ENCODE measurements at places on chromosomes 7 and 10. TPM values are rescaled to one million over a fixed set of nuclear protein-coding genes. Genes with fewer than 3 reads are reported as not detected.

Gene MMD2
- polyA plus RNA-seq = not detected

Gene TMEM140
- polyA plus RNA-seq = 6.5 TPM

- DNase-seq = no peak
Observed at GRCh38 chr7:35736725-35737124, 41.8 kb upstream of the HERPUD2 start.

DNA sequence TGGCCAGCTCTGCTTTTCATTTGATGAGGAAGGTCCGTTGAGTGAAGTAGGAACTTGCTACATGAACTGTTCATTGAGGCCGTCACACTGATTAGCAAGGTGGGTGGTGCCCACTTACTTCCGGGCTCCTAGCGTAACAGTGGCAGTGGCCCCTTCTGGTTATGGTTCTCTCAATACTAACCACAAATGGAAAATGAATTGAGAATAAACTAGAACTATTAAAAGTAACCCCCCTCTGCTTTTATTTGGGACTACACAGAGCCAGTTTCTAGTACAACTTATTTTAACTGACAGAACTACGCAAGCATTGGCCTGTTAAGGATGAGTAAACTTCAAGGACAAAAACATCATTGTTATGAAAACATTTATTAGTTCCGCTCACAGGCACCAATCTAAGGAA is 519.1 kb downstream of the INHBA start:
- DNase-seq = no peak

DNA sequence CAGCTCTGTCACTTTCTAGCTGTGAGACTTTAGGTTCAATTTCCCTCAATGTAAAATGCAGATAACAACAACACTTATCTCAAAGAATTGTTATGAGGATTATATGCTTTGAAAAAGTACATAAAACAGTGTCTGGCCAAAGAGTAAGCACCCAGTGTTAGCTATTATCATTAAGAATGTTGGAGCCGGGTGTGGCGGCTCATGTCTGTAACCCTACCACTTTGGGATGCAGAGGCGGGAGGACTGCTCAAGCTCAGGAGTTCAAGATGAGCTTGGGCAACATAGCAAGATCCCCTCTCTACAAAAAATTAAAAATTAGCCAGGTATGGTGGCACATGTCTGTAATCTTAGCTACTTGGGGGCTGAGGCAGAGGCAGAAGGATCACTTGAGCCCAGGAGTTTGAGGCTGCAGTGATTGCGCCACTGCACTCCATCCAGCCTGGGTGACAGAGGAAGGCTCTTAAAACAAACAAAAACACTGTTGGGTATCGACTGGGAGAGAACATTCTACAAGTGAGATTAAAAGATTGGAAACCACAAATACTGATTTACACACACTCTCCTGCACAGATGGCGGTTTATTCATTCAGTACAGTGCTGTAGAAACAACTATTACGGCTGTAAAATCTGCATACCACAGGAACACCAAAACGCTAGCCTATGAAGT is 107.3 kb downstream of the PROSER2 start:
- DNase-seq = no peak

Gene BTBD16
- not detected for polyA plus RNA-seq

DNA sequence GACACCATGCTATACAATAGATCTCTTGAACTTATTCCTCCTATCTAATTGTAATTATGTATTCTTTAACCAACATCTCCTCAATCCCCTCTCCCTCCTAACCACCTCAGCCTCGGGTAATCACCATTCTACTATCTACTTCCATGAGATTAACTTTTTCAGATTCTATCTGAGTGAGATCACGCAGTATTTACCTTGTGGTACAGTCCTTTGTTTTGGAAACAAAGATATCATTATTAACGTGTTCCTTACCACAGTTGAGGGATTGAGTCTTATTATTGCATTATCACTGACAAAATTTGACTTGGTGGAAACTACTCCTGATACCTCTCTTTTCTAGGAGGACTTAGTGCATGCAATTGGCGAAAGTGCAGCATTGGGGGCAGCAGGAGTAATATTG is 26.0 kb upstream of the HYAL4 start:
- DNase-seq = no peak

Gene ZEB1
- polyA plus RNA-seq = 7.6 TPM

Gene HDAC9
- 1.4 TPM for polyA plus RNA-seq

DNA sequence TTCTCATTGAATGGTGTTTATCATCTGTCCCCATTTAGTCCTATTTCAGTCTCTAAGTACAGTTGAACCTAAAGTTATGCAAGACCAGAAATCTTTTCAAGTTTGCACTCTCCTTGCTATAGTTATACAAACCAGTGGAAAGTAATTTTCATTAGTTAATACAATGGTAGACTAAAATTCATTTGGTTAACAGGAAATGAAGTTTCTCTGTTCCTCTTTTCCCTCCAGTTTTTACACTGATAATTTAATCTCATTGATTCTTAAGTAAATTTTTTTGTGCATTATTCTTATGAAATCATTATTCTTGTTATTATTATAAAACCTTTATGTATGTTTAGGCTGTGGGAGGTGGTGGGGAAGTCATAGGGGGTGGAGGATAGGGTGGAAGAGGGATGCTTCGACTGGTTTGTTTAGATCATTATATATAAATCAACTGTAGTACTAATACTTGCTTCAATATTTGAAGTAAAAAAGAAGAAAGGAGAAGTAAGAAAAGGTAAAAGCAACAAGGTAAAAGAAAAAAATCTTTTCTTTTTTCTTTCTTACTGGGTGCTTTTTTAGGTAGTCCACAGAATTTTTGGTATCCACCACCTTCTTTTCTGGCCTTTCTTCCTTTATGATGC is 104.1 kb downstream of the GPR85 start:
- DNase-seq = no peak

DNA sequence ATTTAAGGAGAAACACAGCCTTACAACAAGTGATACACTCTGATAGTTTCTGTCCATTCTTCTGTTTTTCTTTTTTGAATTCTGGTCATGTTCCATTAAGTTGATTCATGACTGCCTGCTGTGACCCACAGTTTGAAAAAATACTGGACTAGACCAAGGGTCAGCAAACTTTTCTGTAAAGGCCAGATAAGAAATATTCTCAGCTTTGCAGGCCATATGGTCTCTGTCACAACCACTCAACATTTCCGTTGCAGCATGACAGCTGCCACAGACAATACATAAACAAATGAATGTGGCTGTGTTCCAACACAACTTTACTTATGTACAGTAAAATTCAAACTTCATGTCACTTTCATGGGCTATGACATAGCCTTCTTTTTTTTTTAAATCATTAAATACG is 156.7 kb downstream of the PLXNA4 start:
- DNase-seq = peak; percentile 55

Gene LRRC17
- polyA plus RNA-seq = 11.3 TPM

GRCh38 chr7:50812094-50812493 is 29.4 kb upstream of the GRB10 start:
- no peak for DNase-seq

DNA sequence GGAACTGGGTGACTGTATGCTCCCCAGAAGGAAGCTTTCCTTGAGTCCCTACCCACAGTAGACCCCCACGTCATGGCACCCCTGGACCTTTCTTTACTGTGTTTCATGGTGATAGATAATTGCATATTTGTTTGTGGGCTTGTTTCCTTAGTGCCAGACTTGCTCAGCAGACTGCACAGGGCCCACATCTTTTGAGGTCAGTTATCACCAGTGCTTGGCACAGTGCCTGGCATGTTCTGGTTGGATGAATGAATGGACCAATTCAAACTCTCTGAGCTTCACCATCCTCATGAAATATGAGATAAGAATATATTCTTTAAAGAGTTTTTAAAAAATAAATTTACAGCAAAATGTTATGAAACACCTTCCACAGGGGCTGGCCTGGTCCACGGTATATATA is 78.4 kb upstream of the EMX2 start:
- DNase-seq = no peak

Gene SCIN
- polyA plus RNA-seq = 49.2 TPM

- DNase-seq = peak; percentile 42
Observed at GRCh38 chr7:152076324-152076821, 50.9 kb downstream of the GALNT11 start.

DNA sequence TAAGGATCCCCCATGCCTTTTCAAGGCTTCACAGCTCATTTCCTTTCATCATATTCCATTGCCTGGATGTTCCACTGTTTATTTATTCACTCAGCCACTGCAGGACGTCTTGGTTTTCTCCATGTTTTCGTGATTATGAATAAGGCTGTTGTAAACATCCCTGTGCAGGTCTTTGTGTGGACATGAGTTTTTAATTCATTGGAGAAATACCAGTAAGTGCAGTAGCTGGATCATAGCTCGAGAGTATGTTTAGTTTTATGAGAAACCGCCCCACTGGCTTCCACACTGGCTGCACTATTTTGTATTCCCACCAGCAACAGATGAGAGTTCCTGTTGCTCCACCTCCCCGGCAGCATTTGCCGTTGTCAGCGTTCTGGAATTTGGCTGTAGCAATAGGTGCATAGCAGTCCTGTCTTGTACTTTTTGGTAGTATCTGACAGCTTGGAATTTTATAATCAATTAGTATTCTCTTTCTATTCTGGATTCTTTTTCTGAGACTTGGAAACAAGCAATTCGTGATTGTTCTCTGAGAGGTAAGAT is 269.9 kb upstream of the PITRM1 start:
- no peak for DNase-seq

DNA sequence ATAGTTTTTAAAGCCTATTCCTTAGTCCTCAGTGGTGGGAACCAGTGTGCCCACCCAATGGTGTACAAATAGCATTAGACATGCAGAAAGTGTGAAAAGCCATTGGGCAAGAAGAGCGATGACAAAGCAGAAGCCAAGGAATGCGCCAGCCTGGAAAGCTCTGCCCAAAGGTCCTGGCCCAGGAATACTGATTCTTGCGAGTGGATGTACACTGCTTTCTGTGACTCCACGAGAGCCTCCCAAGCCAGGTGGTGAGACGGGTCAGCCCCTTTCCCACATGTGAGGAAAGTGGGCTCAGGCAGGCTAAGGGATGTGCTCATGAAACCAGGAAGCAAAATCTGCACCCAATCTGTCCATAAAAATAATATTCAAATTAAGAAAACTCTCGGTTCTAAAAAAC is 106.6 kb downstream of the ADCY1 start:
- DNase-seq = no peak

DNA sequence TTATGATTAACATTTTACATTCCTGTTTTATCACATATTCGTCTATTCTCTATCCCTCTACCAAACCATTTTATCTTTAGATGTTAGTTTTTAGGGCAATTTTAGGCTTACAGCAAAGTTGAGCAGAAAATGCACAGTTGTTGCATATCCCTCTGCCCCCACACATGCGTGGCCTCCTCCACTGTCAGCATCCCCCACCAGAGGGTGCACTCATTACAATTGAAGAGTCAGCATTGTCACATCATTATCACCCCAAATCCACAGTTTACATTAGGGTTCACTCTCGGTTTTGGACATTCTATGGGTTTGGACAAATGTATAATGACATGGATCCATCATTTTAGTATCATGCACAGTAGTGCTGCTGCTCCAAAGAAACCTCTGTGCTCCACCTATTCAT is 86.4 kb downstream of the WDR37 start:
- no peak for DNase-seq

- DNase-seq = no peak
Observed at GRCh38 chr7:34751725-34752643, 94.0 kb downstream of the NPSR1 start.

- DNase-seq = peak; percentile 82
Observed at GRCh38 chr10:125768219-125768855, 7.3 kb downstream of the MMP21 start.

Gene GPRIN2
- 5.0 TPM for polyA plus RNA-seq

Gene FAM131B
- polyA plus RNA-seq = 0.33 TPM

Gene ATG9B
- not detected for polyA plus RNA-seq

Gene SPDYE6
- not detected for polyA plus RNA-seq

- DNase-seq = peak; percentile 44
Observed at GRCh38 chr10:113540845-113541548, 11.9 kb upstream of the HABP2 start.

- no peak for DNase-seq
Observed at GRCh38 chr10:24822590-24822989, 98.9 kb upstream of the ARHGAP21 start.

Gene GPR141
- polyA plus RNA-seq = 0.10 TPM

DNA sequence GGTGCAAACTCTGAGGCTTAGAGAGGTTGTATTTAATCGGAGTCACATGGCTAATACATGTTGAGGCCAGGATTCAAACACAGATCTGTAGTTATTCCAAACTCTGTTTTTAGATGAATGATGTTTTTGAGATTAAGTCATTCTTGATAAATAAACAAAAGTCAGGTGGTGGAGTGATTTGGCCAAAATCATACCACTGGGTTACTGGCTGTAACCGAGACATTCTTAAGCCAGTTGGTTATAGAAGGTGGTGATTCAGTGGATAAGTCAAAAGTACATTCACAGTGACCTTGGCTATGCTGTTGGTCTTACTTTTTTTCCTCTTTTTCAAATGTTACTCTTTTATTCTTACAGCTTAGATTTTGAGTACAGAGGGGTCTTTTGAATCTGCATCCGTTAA is 361.4 kb downstream of the KIF20B start:
- no peak for DNase-seq

- no peak for DNase-seq
Observed at GRCh38 chr7:137017221-137017620, 148.8 kb downstream of the CHRM2 start.

- peak; percentile 99 for DNase-seq
Observed at GRCh38 chr10:72297805-72298591, 24.3 kb downstream of the DDIT4 start.

Measured in stomach (tissue), 19 donors.